ENCODE measurements at places on chromosomes 2 and 18.
A peak's percentile ranks its signal among the peaks of the same experiment; 100 is the strongest.

DNA sequence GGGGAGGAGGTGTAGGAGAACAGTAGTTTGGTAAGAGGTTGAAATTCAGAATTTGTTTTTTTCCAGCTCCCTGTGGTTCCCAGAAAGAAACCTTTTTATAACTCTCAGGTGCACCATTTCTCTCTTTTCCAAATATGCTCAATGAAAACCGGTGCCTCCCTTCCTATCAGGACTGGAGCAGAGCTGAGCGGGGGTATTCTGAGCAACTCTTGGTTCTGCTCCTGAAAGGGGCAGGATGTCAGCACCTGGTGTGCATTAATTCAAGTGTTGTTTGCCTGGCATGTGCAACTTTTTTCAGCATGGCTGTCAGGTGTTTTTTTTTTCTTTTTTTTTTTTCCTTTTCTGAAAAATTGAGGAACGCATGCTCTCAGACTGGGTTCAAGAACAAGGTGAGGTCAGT is 74.1 kb downstream of the MAPK4 start:
- DNase-seq = no peak

DNA sequence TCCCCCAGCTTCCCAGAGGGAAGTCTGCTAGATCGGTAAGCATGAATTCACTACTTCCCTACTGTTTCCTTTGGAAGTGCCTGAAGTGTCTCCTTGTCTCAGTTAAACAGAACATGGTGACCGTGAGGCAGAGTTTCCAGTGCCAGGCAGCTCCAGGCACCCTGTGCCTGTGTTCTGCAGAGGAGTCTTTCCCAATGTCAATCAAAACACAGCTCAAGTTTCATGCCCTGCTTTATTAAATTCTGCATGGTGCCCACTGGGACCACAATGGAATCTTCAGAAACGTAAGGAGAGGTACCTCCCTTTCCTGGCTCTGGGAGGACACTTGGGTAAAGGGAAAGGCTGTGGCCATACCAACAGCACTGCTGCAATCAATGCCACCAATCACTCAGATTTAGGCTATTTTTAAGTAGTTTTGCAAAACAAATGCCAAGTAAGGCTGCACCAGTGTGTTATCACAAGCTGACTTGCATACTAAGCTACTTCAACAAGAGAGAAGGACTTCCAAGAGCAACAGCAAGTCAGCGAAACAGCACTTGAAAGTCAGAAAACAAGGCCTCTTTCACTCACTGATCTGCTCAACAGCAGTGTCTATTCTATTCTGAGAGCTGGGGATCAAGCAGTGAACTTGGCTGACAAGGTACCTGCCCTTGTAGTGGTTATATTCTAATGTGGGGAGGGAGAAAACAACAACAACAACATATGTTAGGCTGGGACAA is 14.9 kb downstream of the LPIN2 start:
- no peak for DNase-seq

- DNase-seq = peak; percentile 93
Observed at GRCh38 chr2:20052861-20053281, 1.4 kb upstream of the LAPTM4A start.

DNA sequence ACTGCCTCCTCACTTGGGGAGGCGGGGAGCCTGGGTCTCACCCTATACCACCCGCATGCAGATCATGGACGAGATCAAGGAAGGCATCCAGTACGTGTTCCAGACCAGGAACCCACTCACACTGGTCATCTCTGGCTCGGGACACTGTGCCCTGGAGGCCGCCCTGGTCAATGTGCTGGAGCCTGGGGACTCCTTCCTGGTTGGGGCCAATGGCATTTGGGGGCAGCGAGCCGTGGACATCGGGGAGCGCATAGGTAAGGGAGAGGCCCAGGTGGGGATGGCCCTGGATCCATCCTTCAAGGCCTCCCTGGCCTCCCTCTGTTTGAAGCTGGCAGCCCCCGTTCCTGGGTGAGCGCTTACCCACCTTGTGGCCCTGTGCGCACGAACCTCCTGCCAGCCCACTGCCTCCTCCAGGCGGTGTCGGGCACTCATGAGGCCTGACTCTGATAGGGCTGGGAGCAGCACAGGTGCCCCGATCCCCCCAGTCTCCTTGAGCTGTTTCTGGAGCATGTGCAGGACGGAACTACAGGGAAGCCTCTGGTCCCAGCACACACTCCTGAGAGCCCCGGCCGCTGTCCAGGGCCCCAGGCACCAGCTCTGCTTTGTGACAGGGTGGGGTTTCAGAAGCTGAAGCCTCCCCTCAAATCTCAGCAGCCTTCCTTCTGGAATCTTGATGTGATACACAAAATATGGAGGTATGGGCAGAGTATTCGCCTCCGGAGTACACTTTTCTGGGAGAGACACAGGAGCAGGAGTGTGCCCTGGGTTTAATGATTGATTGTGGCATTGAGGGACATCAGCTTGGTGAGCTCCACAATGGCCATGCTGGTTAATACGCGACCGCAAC is 708 bp downstream of the AGXT start:
- no peak for DNase-seq

- DNase-seq = peak; percentile 57
Observed at GRCh38 chr18:11178951-11179549, 29.7 kb upstream of the PIEZO2 start.

- no peak for DNase-seq
Observed at GRCh38 chr2:190417045-190417842, 9.1 kb downstream of the MFSD6 start.

- peak; percentile 63 for DNase-seq
Observed at GRCh38 chr2:191218292-191218898, 26.8 kb upstream of the MYO1B start.

DNA sequence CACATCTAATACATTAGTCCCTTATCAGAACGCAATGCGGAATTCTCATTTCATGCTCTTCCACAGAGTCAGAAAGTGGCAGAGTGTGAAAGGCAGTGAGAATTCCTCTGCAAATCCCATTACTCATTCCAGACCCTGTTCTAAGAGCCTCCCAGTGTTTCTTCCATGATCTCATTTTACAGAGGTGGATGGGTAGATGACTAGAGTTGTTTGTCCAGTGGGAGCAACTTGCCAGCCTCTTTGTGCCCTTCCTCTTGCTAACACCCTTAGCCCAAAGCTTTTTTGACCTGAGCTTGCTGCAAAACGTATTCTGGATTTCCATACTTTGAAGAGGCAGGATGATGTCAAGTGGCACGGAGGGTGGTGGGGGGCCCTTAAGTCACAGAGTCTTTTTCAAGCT is 467.7 kb upstream of the RGPD4 start:
- no peak for DNase-seq
